ENCODE measurements at places on chromosomes 16 and 17.

- no peak for DNase-seq
Observed at GRCh38 chr17:19726631-19727376, 10.4 kb upstream of the SLC47A2 start.

GRCh38 chr17:50458701-50459676 is 9.7 kb downstream of the CHAD start:
- no peak for DNase-seq

DNA sequence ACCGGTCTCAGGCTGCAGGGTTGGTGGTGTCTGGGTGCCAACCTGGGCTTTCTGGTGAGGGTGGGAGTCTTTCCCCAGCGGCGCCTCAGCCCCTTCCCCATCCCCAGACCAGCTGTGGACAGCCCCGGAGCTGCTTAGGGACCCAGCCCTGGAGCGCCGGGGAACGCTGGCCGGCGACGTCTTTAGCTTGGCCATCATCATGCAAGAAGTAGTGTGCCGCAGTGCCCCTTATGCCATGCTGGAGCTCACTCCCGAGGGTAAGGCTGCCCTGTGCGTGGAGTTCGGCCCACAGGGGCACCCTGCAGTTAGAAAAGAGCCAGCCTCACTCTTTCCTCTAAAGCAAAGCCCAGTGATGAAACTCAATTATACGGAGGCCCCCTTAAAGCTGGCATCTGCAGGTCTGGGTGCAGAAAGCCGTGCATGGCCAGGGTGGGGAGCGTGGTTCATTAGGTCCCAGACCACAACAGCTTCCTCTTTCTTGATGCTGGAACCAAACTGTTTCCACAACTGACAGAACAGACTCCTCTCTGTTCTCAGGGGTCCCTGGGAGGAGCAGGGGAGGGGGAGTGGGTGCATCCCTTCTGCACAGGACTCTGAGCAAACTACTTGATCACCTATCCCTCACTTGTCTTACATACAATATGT is 10.7 kb downstream of the GUCY2D start:
- no peak for DNase-seq

DNA sequence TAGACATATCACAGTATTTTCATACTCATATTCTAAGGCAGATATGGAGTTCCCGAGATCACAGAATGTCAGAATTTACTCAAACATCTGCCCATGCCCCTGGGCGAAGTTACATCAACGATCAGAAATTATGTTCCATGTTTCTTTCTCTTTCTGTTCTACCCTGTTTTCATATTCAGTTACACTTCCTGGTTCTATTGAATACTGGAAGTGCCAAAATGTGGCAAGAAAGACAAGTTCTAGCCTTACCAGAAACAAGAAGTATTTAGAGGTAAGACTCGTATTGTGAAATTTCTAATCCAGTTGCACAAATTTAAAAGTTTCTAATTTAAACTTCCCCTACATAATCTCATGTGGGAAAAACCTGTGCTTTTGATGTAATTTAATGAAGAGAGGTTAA is 36.1 kb downstream of the KCNJ2 start:
- no peak for DNase-seq

- no peak for DNase-seq
Observed at GRCh38 chr16:67104061-67104460, 5.7 kb upstream of the PHAF1 start.

DNA sequence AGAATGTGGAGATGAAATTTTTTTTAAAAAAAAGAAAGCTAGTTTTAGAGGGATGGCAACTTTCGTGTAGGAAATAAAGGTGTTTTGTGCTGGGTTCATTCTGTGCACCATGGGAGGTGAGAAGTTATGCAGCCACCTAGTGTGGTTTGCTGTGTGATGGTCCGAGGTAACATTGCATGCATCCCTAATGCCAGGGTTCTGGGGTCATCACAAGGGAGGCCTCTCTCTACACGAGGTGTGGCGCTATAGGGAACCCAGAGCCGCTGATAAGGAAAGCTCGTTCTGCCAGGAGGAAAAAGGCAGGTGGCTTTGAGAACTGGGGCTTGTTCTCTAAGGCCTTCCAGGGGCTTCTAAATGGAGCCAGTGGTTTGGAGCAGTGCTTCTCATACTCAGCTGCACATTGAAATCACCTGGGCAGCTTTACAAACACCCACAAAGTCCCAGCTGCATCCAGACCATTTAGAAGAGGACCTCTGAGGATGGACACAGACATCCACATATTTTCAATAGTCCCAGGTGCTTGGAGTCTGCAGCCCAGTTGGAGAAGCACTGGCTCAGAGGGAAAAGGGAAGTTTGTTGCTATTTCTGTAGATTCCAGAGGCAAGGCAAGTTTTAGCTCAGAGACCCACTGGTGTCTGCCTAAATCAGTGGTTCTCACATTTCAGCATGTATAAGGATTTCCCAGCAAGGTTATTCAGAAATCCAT is 43.5 kb downstream of the VPS35L start:
- no peak for DNase-seq

Measured in stimulated activated CD8-positive, alpha-beta memory T cell treated with anti-CD3 and anti-CD28 coated beads, Interleukin-7, amount 100 ng/mL, for 1 hour (primary cell).